ENCODE measurements at places on chromosomes 1 and 21.
A peak's percentile ranks its signal among the peaks of the same experiment; 100 is the strongest.

- DNase-seq, result no peak
Measured at GRCh38 chr1:241532162-241532531, at the start of gene KMO. TSS of gene KMO (plus strand) at chr1:241532378. CDS start at chr1:241532445, 67 bp downstream.

DNA sequence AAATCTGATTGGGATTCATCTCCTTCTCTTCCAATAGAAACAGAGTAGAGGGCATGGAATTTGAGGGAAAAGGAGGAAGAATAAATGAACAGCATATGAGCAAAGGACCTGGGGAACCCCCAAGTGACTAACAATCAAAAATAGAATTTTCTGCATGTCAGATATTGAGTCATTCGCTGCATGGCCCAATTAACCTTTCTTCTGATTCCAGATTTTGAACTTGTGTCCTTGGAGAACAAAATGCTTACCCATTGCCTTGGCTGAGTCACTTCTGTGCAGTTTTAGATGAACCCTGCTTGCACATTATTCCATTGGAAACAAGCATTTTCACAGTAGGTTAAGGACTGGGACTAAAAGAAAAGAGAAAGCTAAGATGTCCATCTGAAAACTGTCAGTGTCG is 390.5 kb downstream of the ST6GALNAC3 start:
- DNase-seq, result no peak

GRCh38 chr1:52294580-52294979 is 71.4 kb downstream of the CC2D1B start:
- no peak for DNase-seq

DNA sequence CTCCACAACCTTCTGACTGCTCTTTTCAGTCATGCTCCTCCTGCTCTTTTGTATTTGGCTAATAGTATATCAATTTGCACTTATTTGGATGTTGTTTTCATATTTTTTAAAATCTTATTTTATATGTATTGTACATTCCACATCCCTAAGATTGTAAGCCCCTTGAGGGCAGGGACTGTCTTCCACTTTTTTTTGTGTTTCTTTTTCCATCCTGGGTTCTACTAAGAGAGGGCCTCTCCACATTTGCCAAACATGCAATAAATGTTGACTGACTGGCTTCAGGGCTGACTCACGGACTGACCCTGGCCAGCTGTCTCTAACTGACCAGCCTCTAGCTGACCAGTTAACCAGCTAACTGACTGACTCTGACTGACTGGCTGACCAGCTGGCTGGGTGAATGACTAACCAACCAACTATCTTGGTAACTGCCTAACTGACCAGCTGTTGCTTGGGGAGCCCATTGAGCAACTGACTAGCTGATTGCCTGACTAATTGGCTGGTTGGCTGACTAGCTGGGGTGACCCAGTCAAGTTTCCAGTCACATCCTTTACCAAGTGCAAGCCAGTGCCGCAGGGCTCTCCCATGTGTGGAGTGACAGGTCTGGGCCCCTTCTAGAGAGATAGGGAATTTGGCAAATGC is 16.1 kb downstream of the CSF1 start:
- DNase-seq, result no peak

DNA sequence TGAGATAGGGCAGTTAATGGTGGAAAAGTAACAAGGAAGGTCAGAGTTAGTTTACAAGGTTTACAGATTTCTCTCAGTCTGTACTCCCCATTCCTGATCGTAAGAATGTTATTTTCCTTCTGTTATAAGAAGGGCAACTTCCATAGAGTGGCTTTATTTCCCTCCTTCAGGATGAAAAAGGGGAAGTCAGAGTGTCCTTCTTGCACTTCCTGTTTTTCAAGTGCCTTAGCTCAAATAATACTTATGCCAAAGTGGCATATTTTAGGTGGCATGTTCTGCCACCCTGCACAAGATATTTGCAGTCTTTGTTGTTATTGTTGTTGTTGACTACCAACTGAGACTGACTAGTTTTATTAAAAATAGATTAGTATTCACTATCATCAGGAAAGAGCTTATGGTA is 730.7 kb upstream of the ADGRL4 start:
- no peak for DNase-seq

- DNase-seq, result no peak
Measured at GRCh38 chr1:94591823-94592570, 50.4 kb upstream of the F3 start.

GRCh38 chr1:186566140-186566855 is 105.4 kb upstream of the PDC start:
- no peak for DNase-seq

GRCh38 chr1:152623203-152623844 is 421 bp upstream of the LCE3A start:
- DNase-seq, result no peak

GRCh38 chr21:38958323-38958705 is 152.6 kb downstream of the ETS2 start:
- DNase-seq, result no peak

DNA sequence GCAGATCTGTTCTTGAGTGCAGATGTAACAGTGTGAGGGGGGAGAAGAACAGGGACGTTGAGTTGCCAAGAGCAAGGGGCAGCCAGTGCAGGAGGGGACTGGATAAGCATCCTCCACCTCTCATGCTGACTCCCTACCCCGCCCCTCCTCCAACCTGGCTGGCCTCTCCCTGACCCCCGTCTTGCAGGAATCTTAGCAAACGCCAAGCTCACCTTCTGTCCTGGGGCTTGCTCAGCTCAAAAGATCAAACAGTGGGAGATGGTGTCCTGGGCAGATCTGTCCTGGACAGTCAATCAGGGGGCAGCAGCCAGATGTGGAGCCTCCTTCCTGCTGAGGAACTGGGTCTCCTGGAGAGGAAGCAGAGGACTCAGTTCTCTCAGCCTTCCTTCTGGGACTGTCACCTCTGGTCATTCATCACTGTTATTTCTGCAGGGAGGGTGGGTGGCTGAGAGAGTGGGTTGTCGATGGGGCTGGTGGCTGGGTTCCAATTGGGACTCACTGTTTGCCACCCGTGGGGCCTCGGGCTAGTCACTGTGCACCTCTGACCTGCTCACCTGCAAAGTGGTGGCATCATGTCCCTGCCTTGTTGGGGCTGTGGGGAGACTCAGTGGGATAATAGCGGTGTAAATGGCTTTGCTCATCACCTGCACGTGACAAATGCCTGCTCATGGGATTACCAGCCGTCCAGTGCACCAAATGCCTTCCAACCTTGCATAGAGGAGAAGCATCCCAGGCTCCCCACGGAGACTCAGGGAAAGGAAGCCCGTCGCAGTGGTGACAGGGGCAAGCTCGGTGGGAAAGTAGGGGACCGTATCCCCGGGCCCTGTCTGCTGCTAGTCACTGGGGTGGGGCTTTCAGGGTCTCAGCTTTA is 154.4 kb downstream of the PTPRU start:
- no peak for DNase-seq

DNA sequence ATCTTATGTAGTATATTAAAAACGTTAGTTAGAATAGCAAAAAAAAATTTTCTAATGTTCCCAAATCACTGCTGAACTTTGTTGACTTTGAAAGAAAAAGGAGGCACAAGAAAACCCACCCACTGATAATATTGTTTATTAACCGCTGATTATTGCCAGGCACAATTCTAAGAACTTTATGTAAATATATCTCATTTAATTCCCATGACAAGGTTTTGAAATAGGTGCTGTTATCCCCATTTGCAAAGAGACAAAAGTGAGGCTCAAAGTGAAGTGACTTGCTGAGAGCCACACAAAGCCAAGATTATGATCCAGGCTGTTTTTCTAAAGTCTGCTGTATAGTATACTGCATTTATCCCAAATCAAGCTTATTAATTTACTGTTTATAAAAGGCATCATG is 56.4 kb downstream of the SASS6 start:
- DNase-seq, result no peak

GRCh38 chr1:111212634-111213335 is 12.3 kb upstream of the DENND2D start:
- no peak for DNase-seq

- DNase-seq, result no peak
Measured at GRCh38 chr1:26009796-26010447, 11.7 kb upstream of the EXTL1 start.

GRCh38 chr1:244590670-244591069 is 62.3 kb upstream of the DESI2 start:
- DNase-seq, result no peak

DNA sequence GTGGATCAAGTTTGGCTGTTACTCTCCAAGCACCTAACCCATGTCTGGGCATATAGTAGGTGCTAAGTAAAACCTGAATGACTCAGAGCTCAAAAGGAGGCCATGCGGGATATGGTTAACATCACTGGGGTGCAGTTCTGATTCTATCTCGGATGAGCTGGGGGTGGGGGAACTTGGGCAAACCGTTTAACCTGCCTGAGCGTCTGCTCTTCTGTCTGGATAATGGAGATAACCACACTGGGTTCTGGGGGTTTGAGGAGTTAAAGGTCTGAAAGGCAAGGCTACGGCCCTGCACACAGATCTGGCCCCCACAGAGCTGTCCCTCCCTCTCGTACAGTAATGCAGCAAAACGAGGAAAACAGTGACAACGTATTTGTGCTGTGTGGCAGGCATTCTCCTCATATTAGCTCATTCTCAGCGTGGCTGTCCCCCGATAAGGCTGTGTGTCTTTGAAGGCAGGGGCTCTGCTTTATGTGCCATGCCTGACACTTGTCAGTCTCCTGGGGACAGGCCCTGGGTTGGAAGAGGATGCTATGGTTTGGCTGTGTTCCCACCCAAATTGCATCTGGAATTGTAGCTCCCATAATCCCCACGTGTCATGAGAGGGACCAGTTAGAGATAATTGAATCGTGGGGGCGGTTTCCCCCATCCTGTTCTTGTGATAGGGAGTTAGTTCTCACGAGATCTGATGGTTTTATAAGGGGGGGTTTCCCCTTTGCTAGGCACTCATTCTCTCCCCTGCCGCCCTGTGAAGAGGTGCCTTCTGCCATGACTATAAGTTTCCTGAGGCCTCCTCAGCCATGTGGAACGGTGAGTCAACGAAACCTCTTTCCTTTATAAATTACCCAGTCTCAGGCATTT is 6.8 kb upstream of the ALDH4A1 start:
- DNase-seq, result no peak

- no peak for DNase-seq
Measured at GRCh38 chr1:236982380-236982779, 21.9 kb downstream of the MT1HL1 start.

DNA sequence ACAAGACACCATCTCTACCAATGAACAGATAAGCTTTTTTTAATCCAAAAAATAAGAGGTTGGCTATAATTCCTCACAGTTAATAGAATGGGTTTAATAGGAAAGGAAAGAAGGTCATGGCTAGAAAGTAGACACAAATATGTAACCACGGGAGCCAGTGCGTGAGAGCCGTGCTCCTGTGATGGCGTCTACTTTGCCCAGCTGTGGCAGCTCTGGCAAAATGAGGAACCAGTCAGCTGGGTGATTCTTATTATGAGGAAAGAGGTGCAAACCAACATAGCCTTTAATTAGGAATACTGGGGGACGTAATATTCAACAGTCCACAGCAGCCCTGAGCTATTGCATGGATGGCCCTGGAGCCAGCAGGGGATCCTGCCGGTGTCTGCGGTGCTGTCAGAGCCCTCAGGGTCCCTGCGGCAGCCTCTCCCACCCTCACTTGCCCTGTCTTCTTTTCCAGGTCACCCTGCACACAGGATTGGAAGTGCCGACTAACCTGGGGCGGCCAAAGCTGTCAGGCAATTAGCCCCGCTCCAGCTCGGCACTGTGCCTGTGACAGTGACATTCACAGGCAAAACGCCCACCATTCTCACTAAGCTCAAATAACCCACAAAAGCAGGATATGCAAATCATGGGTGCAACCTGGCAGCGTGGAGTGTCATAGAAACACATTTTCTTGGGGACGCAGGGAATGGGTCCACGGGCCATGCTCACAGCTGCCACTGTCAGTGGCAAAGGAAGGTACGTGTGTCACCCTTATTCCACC is 25.9 kb upstream of the GNPAT start:
- DNase-seq, result no peak

GRCh38 chr1:150874455-150875196 is 1.8 kb downstream of the ARNT start:
- no peak for DNase-seq

DNA sequence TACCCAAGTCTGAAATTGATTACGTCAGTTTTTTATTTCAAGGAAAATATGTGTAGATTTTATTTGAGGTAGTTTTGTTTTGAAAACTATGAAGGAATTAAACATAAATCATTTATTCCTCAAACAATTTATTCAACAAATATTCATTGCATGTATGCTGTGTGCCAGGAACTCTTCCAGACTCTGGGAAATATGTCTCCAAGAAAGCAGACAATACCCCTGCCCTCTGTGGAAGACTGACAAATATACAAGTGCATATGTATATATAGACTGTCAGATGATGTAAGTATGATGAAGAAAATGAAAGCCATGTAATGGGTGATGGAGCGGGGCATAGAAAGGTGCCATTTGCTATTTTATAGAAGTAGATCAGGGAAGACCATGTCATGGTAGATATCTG is 889.5 kb downstream of the USP25 start:
- DNase-seq, result no peak

GRCh38 chr1:1281533-1282321 is 1.5 kb downstream of the SCNN1D start:
- no peak for DNase-seq

GRCh38 chr1:95169548-95169947 is 52.4 kb downstream of the TLCD4 start:
- DNase-seq, result peak; percentile 56

- no peak for DNase-seq
Measured at GRCh38 chr21:15743593-15743992, 13.8 kb downstream of the USP25 start.

DNA sequence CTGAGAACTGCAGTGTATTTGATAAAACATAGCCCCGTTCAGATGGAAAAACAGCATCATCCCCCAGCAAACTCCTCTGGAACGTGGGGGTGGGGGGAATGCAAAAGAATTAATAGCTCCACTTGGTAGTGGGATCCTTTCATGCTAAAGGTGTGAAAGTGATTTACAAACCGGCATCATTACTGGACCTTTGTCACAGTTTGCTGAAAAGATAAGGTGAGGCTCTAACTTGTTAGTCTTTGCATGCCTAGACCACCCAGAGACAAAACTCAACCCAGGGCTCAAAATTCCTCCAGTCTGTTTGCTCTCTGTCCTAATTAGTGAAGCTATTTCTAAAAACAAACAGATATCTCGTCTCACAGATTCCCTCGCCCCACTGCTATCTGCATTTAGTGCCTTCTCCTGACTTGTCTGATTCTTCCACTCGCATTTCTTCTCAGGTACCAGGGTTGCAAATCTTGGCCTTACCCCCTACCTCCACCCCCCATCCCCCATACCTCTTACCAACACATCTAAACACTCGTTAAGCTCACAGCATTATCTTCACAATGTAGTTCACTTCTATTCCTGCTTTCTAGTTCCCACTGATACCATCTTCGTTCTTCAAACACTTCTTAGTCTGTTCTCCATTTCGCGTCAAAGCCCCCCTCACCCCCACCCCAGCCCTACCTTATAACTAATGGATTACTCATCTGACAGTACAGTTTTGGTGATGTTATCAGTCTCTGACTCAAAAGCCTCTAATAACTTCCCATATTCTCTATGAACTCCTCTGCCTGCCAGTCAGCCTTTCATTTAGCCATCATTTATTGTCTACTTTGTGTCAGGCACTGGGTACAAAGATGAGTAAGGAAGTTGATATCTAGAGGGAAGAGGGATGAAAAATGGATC is 11.8 kb downstream of the IER5 start:
- DNase-seq, result no peak

- DNase-seq, result no peak
Measured at GRCh38 chr21:34343347-34343746, 20.5 kb upstream of the KCNE2 start.
